ENCODE measurements at places on chromosomes 5 and 9. TPM values are rescaled to one million over a fixed set of nuclear protein-coding genes. Genes with fewer than 3 reads are reported as not detected.

The CSF2 gene
- not detected for polyA plus RNA-seq

The SH3TC2 gene
- 1.9 TPM for polyA plus RNA-seq

The ALDH7A1 gene
- 124 TPM for polyA plus RNA-seq

The PCDHA10 gene
- polyA plus RNA-seq = 0.34 TPM

The LURAP1L gene
- 64.6 TPM for polyA plus RNA-seq

The MFAP3 gene
- polyA plus RNA-seq = 38.2 TPM

The ARHGAP26 gene
- polyA plus RNA-seq = 14.3 TPM

The ZNF879 gene
- 4.6 TPM for polyA plus RNA-seq

The PCDHGA9 gene
- polyA plus RNA-seq = 6.7 TPM

The EQTN gene
- polyA plus RNA-seq = 0.60 TPM

The ANP32B gene
- polyA plus RNA-seq = 318 TPM

The IGIP gene
- polyA plus RNA-seq = 5.9 TPM

The IL17B gene
- 1.5 TPM for polyA plus RNA-seq

The DMRT3 gene
- not detected for polyA plus RNA-seq

The CA9 gene
- polyA plus RNA-seq = 1.3 TPM

The GABRA1 gene
- polyA plus RNA-seq = 0.54 TPM

The CD14 gene
- 13.9 TPM for polyA plus RNA-seq

The DMXL1 gene
- 43.4 TPM for polyA plus RNA-seq

The COL27A1 gene
- 167 TPM for polyA plus RNA-seq

The KCNN2 gene
- polyA plus RNA-seq = 3.1 TPM

Measured in left lung (tissue), 14 donors.